Brain (organoid and tissue), 16 donors: ENCODE measurements at places on chromosomes 5 and 9. TPM values are rescaled to one million over a fixed set of nuclear protein-coding genes. Genes with fewer than 3 reads are reported as not detected.
A peak's percentile ranks its signal among the peaks of the same experiment; 100 is the strongest.

The CCDC152 gene
- polyA plus RNA-seq, result 0.25 TPM

GRCh38 chr9:99176527-99177013, 45.2 kb downstream of the ALG2 start:
- peak; percentile 74 for DNase-seq

- DNase-seq, result no peak
Observed at GRCh38 chr5:34639852-34640626, 16.1 kb upstream of the RAI14 start.

DNA sequence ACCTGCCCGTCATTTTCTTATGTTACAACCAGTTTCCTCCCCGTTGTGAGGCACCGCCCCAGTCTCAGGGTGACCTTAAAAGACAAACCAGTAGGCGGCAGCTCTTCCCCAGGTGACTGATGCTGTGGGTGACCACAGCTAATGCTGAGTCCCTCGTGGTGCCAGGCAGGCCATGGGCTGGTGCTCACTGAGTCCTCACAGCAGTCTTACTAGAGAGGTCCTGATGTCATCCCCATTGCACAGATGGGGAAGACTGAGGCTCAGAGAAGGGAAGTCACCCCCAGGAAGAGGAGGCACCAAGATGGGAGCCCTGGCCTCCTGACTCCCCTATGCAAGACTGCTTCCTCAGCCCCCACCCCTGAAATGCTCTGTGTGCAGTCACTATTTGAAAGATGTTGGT, 978 bp downstream of the CFAP157 start:
- no peak for DNase-seq

- DNase-seq, result peak; percentile 48
Observed at GRCh38 chr5:175470781-175471180, 7.6 kb upstream of the SFXN1 start.

- no peak for DNase-seq
Observed at GRCh38 chr5:149931992-149932436, 12.6 kb downstream of the PDE6A start.

- DNase-seq, result no peak
Observed at GRCh38 chr5:68226546-68227073, 11.1 kb downstream of the PIK3R1 start.

DNA sequence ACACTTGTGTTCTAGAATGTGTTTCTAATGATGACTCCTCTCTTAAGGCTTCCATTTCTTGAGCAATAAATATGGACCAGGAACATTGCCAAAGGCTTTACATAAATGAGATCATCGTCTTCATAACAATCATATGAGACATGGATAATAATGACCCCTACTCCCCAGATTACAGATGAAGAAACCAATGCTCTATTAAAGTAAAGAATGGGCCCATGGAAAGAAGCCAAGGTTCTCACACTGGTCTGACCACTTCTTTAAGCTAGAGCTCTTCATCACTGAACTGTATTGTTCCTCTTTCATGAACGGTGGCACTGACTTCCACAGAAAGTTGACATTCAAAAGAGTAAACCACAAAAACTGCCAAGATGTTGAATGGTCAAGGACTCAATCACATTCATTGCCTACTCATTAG, 65.3 kb downstream of the MARCHF3 start:
- no peak for DNase-seq
